CD4-positive, alpha-beta T cell (primary cell): ENCODE measurements at places on chromosomes 12 and 14. TPM values are rescaled to one million over a fixed set of nuclear protein-coding genes. Genes with fewer than 3 reads are reported as not detected.

DNA sequence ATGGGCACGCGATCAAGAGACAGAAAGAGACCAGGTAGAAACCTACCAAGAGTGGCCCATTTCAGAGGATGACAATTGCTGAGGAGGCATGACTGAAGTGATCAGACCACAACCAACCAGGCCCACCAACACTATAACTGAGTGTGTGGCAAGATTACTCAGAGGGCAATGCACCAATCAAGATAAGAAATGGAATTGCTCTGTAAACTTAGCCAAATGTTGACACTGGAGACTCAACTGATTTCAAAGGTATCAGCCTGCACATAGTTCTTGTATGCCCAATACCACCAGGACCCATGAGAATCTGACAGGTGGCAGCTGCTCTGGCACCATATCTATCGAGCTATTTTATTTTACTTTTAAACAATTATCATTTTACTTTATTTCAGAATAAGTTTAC, 128.9 kb downstream of the FOXN3 start:
- peaks cover 21% of the 10 kb centered on the region for H3K4me1 ChIP-seq
- DNase-seq: no peak
- peaks cover 2% of the 10 kb centered on the region for H3K36me3 ChIP-seq
- no peak overlapping the region for H3K4me3 ChIP-seq
- H3K27ac ChIP-seq: no peak overlapping the region

PLEKHG7 gene
- not detected for total RNA-seq

- no peaks in the 10 kb centered on the region for H3K36me3 ChIP-seq
- no peak overlapping the region for H3K4me3 ChIP-seq
- H3K27ac ChIP-seq: no peak overlapping the region
- H3K27me3 ChIP-seq: no peaks in the 10 kb centered on the region
Observed at GRCh38 chr12:45503899-45504298, 225.6 kb upstream of the ARID2 start.

OASL gene
- 34.7 TPM for total RNA-seq

CLEC4C gene
- 0.39 TPM for total RNA-seq

GRCh38 chr14:96568621-96569020, 66.4 kb downstream of the PAPOLA start:
- DNase-seq: no peak
- H3K27me3 ChIP-seq: no peaks in the 10 kb centered on the region

- no peak for DNase-seq
- H3K4me1 ChIP-seq: peaks cover 8% of the 10 kb centered on the region
- H3K27me3 ChIP-seq: no peaks in the 10 kb centered on the region
- H3K27ac ChIP-seq: no peak overlapping the region
Observed at GRCh38 chr12:117139025-117139717, 40.0 kb upstream of the TESC start.

DNA sequence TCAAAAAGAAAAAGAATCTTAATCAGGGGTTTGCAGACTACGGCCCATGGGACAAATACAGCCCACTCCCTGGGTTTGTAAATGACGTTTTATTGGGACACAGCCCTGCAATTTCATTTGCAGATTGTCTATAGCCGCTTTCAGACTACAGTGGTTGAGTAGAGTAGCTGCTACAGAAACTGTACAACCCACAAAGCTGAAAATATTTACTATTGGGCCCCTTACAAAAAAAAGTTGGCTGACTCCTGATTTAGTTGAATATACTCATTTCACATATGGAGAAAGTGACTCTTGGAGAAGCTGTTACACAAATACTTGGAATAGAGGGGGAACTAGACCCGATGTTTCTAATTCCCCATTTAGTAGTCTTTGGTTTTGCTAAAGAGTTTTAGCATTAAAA, 162.5 kb upstream of the NOS1 start:
- H3K4me1 ChIP-seq: no peaks in the 10 kb centered on the region
- H3K27ac ChIP-seq: no peak overlapping the region
- no peaks in the 10 kb centered on the region for H3K36me3 ChIP-seq
- H3K27me3 ChIP-seq: no peaks in the 10 kb centered on the region
- no peak overlapping the region for H3K4me3 ChIP-seq

DNA sequence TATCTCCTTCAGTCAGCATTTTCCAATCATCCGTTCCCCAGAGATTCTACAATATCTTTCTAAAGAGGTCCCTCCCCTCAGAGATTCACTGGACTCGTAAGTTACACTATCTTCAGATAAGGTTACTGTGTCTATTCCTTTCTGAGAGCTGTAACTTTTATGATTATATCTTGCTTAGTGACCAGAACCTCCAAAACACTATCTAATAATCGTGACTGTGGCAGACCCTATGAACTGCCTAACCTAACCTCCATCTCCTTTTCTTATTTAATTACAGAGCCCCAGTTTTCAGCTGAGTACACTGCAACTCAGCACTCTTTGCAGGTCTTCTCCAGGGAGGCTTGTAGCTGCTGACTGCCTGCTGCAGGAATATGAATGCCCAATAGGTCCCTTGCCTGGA, 38.5 kb upstream of the CHGA start:
- no peak overlapping the region for H3K27ac ChIP-seq
- no peak overlapping the region for H3K4me3 ChIP-seq
- H3K27me3 ChIP-seq: peaks cover 14% of the 10 kb centered on the region
- no peaks in the 10 kb centered on the region for H3K4me1 ChIP-seq
- DNase-seq: no peak

GRCh38 chr12:79373896-79374499, 316.8 kb downstream of the PAWR start:
- H3K27me3 ChIP-seq: no peaks in the 10 kb centered on the region
- no peaks in the 10 kb centered on the region for H3K36me3 ChIP-seq
- no peak for DNase-seq
- H3K4me3 ChIP-seq: no peak overlapping the region
- H3K27ac ChIP-seq: no peak overlapping the region

DNA sequence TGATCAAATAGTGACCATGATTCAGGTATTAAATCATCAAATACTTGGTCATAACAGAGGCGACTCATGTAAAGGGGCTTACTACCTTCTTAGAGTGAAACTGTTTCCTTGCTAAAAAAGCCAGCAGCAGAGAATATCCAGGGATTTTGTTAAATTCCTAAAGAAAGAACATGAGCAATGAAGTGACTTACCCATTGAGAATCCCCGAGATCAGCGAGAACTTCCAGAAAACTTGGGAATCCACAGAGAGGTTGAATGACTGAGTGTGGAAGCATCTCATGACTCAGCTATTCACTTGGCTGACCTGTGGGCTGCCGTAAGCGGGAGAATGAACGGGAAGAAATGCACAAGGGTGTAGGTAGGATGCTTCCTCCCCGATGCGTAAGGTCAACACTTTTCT, 85.3 kb upstream of the KCNA1 start:
- no peak for DNase-seq
- H3K27ac ChIP-seq: no peak overlapping the region
- no peaks in the 10 kb centered on the region for H3K27me3 ChIP-seq
- H3K4me3 ChIP-seq: no peak overlapping the region

DNA sequence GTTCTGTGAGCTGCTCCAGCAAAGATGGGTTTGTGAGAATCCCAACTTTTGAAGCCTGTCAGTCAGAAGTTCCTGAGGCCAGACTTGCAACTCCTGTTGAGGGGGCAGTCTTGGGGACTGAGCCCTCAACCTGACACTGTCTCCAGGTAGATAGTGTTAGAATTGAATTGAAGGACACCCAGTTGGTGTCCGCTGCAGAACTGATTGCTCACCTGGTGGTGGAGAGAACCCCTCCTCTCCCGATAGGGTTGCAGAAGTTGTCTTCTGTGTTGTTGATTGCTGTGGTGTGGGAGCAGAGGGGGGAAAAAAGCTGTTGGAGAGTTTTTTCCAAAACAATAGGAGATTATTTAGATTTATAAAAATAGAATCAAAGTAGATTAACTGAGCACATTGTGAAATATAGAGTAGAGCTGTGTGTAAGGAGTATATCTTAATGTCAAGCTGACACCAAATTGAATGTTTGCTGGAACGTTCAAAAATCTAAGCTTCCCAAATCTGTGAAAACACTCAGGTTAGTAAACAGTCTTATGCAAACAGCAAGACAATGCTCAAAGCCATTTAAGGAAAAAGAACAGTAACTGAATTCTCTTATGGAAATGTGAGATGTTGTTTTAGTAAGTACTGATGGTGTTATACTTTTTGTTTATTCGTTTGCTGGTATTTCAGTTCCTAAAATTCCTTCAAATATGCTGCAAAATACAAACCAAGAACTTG, 18.6 kb downstream of the HIF1A start:
- H3K27ac ChIP-seq: no peak overlapping the region
- H3K36me3 ChIP-seq: no peaks in the 10 kb centered on the region
- DNase-seq: no peak
- H3K27me3 ChIP-seq: no peaks in the 10 kb centered on the region

- no peak overlapping the region for H3K4me3 ChIP-seq
- no peaks in the 10 kb centered on the region for H3K4me1 ChIP-seq
- H3K36me3 ChIP-seq: no peaks in the 10 kb centered on the region
- no peak overlapping the region for H3K27ac ChIP-seq
Observed at GRCh38 chr14:77201696-77202095, 20.1 kb downstream of the TMEM63C start.
